Activated CD8-positive, alpha-beta memory T cell treated with anti-CD3 and anti-CD28 coated beads, Interleukin-2, amount 10 ng/mL, durations not matched to agents 7 days and 5 days (primary cell): ENCODE measurements at places on chromosomes 6 and 20.
A peak's percentile ranks its signal among the peaks of the same experiment; 100 is the strongest.

DNA sequence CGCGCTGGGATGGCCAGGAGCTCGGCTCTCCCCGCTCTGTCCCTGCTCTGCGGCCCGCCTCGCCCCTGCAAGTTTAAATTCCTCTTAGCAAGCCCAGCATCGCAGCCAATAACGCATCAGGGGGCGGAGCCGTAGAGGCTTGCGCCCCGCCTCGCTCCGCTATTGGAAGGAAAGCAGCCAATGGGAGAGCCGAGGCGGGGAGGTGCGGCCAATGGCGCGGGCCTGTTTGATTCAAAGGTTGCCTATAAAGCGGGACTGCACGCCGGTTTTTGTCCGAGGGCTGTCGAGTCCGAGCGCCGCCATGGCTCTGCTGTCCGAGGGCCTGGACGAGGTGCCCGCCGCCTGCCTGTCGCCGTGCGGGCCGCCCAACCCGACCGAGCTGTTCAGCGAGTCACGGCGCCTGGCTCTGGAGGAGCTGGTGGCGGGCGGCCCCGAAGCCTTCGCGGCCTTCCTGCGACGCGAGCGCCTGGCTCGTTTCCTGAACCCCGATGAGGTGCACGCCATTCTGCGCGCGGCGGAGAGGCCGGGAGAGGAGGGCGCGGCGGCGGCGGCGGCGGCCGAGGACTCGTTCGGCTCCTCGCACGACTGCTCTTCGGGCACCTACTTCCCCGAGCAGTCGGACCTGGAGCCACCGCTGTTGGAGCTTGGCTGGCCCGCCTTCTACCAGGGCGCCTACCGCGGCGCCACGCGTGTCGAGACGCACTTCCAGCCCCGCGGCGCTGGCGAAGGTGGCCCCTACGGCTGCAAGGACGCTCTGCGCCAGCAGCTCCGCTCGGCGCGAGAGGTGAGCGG lies at the start of gene FAM83D:
Gene FAM83D (plus strand): TSS at position 276 of the 792 bp plus-strand sequence. CDS start 26 bp downstream, at position 302.
- peaks cover 42% of the 10 kb centered on the region for H3K4me1 ChIP-seq
- peak; percentile 98 for DNase-seq
- no peaks in the 10 kb centered on the region for H3K27me3 ChIP-seq
- H3K36me3 ChIP-seq = peaks cover 30% of the 10 kb centered on the region
- H3K27ac ChIP-seq = peak within 1 kb of the TSS; percentile 72

DNA sequence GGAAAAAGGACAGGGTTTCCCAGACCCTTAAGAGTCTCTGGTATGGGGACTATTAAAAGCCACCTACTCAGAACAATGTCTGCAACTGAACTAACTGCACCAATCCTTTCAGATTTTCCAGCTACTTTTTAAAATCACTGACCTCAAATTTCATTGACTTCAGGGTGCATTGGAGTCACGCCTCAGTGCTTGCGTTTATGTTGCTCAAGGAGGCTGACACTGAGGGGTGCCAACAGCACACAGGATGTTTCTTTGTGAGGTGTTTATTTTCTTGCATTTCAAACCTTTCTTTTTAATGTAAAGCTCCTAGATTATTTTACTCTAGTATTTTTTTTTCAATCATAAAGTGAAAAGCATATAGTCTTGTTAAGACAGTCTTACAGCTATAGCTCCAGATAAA lies 402.0 kb upstream of the SLC35B3 start:
- no peak overlapping the region for H3K4me3 ChIP-seq
- H3K4me1 ChIP-seq = no peaks in the 10 kb centered on the region
- H3K36me3 ChIP-seq = no peaks in the 10 kb centered on the region
- no peaks in the 10 kb centered on the region for H3K27me3 ChIP-seq

- H3K4me1 ChIP-seq = peaks cover 14% of the 10 kb centered on the region
- DNase-seq = peak; percentile 47
- peaks cover 4% of the 10 kb centered on the region for H3K36me3 ChIP-seq
- no peak overlapping the region for H3K27ac ChIP-seq
- H3K27me3 ChIP-seq = peaks cover 20% of the 10 kb centered on the region
Observed at GRCh38 chr6:100185615-100186014, 191.6 kb upstream of the MCHR2 start.

DNA sequence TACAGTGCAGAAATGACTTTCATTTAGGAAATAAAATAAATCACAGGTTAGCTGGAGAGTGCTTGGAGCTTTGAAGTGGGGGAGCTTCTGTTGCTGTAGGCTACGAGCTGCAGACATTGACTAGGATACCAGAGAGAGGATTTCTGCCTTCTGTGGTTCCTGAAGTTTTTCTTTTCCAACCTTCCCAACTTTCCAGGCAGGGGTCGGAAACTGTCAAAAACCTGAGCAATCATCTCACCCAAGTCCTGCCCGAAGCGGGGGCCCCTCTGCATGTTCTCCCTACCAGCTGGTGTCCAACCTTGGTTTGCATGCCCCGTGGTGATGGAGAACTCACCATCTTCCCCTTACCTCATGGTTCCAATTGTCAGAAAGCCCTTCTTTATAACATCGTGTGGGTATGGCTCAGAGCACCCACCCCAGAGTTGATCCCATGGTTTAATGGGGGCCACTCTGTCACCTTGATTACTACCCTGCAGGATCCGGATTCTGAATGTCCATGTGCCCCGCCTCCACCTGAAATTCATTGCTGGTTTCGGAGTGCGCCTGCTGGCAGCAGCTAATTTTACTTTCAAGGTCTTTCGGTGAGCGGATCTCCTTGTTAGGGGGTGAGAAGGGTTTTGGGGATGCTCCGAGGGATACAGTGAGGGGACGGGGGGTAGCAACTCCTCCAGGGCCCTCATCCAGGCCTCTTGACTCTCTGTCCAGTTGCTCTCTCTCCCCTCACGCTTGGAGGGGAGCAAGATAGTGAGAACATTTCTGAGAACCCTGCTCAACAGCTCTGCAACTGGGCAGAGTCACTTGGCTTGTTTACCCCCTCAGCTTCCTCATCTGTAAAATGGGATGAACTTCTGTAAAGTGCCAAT lies 5.1 kb downstream of the BPIFB2 start:
- H3K4me1 ChIP-seq = no peaks in the 10 kb centered on the region
- DNase-seq = no peak
- no peaks in the 10 kb centered on the region for H3K27me3 ChIP-seq
- no peak overlapping the region for H3K27ac ChIP-seq
- no peak overlapping the region for H3K4me3 ChIP-seq
- H3K36me3 ChIP-seq = no peaks in the 10 kb centered on the region

GRCh38 chr20:40966516-40967185 lies 62.0 kb upstream of the TOP1 start:
- DNase-seq = peak; percentile 33
- no peaks in the 10 kb centered on the region for H3K36me3 ChIP-seq
- H3K4me3 ChIP-seq = no peak overlapping the region
- no peak overlapping the region for H3K27ac ChIP-seq
- H3K4me1 ChIP-seq = peaks cover 27% of the 10 kb centered on the region

- DNase-seq = no peak
- H3K4me3 ChIP-seq = no peak overlapping the region
- peaks cover 16% of the 10 kb centered on the region for H3K27me3 ChIP-seq
- H3K4me1 ChIP-seq = no peaks in the 10 kb centered on the region
- no peaks in the 10 kb centered on the region for H3K36me3 ChIP-seq
Observed at GRCh38 chr6:70142034-70142433, 160.8 kb downstream of the COL9A1 start.

GRCh38 chr6:4049246-4049645 lies 29.7 kb downstream of the FAM217A start:
- H3K4me3 ChIP-seq = no peak overlapping the region
- H3K27ac ChIP-seq = no peak overlapping the region
- no peaks in the 10 kb centered on the region for H3K4me1 ChIP-seq
